ENCODE measurements at places on chromosomes 1 and 21.

- DNase-seq: no peak
Measured at GRCh38 chr1:219113261-219113660, 60.4 kb upstream of the LYPLAL1 start.

DNA sequence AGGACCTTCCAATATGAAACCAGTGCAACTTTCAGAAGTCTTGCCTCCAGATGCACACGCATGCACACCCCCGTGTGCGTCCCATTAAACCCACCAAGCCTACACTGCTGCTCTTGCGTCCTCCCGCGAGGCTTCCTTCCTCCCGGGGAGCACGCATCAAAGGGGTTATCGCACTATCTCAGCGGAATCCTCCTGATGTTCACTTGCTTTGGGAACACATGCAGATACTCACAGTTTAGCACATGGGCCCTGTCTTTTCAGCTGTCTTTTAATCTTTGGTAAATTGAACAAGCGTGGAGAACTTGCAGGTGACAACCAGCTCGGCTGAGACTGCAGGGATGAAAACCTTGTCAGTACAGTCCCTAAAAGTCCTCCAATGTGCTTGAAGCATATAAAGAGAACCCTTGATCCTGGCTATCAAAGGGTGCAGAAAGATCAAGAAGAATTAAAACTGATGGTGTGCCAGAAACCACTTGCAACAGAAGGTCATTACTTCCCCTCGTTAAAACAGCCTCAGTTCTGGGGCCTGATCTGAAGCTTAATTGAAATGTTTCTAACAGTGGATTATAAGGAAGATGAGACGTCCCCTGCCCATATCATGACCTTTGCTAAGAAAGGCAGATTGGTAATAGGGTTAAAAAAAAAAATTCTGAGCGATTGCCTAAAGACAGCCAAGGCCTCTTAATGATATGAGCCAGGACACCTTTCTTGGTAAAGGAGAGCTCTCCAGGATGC is 149.4 kb upstream of the LMO4 start:
- DNase-seq: no peak

DNA sequence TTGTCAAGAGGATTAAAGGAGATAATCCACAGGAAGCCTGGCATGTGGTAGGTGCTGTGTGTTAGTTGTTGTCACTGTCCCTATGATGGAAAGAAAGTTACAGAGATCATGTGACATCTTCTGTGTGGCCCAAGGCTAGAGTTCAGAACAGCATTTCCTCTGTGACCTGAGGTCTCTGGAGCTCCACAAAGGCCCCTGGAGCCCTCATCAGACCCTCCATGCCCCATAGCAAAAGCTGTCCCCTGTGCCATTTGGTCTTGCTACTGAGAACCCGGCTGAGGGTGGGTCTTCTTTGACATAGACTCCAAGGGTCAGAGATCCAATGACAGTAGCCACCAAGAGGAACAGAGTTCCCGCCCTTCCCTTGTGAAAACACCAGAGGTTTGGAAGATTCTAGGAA is 8.1 kb downstream of the CELA2B start:
- no peak for DNase-seq

GRCh38 chr1:166914111-166914510 is 38.0 kb upstream of the TADA1 start:
- no peak for DNase-seq

DNA sequence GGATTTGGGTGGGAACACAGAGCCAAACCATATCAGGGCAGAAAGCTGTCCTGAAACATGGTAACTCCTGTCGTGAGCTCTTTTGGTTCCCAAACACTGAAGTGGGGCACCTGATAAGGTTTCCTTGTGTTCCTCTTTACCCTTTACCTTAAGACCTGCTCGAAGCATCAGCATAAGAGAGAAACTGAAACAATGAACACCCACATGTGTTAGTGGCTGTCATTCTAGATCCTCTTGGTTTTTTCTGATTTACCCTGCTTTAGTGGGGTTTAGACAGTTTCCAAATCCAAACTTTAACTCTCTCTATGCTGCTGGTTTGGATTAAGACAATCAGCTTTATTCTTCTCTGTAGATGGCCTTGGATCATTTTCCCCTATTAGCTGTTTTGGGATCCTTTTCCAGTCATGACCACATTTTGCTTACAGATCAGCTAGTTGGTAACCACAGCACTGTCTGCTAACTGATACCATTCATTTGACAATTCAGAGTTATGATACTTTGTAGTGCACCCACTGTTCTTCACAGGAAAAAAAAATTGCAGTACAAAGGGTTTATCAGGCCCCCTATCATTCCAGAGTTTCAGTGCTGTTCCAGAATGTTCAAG is 975 bp upstream of the MNDA start:
- no peak for DNase-seq

DNA sequence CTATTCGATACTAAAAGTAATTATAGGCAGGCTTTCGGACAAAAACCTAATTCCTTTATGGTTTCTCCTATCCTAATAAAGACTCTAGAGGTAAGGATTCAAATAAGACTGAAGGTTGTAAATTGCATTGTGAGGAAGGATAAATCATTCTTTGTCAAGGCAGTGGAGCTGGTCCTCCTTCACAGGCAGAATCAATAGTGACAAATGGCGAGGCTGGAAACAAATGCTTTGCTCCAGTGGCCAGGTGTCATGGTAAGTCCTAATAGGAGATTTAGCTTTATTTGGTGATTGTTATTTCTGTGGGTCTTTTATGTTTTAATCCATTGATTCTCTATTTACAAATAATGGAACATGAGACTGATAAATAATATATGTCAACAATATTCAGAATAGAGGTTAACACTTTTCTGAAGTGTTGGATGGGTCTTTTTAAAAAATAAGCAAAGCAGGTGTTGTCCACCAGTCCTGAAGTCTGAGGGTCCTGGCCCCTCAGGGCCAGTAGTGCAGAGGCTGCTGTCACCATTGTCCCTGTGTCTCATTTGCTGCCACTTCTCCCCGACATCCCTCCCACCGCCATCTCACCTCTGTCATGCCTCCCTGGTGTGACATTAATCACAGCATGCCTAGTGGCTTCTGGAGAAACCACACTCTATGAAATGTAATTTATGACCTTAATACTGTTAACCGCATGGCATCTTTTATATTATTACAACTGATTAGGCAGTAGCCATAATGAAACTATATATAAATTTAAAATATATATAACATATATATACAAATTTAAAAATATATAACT is 120.9 kb upstream of the MAGI3 start:
- no peak for DNase-seq
